ENCODE measurements at places on chromosomes 2 and 18.

DNA sequence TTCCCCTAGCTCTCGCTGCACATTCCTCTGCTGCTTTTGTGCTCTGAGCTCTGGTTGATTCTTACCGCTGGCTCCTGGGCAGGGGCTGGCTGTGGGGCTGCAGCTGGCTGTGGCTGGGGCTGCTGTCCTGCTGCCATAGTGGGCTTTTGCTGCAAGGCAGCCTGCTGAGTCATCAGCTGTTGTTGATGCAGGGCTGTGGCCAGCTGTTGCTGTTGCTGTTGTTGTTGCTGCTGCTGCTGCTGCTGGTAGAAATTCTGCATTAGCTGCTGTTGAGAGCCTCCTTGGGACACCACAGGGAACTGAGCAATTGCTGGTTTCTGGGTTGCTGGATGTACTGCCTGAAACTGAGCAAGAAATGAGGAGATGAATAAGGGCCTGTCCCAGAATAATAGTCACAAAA is 77.2 kb upstream of the NFU1 start:
- no peak for DNase-seq

- no peak for DNase-seq
These were observed 142.7 kb downstream of the CYP26B1 start for GRCh38 chr2:72004976-72005375.

- DNase-seq, result no peak
These were observed 88.1 kb downstream of the GULP1 start for GRCh38 chr2:188379748-188380147.

DNA sequence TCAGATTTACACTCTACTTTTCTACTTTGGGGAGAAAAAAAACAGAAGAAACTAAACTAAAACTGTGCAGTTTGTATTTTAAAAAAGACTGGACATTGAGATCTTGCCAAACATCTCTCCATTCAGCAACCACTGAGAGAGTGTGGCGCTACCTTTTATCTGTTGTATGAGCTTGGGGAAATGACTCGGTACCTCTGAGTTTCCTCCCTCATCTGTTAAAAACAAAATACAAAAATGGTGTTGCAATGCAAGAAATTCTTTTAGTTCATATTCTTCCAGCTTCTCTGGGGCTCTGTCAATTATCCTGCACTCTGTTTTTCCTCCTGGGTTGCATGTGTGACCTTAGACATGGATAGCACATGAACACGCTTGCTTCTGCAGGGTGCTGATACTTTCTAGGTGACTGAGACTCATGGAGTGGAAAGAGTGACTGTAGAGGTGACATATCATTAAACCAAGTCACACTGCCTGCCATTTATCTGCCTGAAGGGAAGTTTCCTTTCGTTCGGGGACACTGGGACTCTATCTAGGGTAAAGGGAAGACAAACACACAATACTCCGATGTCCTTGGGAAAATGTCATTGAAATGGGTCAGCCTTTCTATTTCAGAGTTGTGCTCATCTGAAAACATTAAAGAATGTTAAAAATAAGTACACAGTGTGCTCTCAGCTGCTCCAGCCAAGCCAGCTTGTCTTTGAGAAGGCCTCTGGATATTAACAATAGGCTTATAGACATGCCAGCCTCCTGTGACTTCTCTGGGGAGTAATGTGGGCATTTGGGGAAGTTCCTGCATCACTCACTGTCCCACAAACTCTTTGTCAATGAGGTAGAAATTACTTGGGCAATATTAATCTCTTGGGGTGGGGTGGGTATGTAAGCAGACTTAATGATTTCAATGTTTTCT is 91.4 kb downstream of the TRIB2 start:
- no peak for DNase-seq

DNA sequence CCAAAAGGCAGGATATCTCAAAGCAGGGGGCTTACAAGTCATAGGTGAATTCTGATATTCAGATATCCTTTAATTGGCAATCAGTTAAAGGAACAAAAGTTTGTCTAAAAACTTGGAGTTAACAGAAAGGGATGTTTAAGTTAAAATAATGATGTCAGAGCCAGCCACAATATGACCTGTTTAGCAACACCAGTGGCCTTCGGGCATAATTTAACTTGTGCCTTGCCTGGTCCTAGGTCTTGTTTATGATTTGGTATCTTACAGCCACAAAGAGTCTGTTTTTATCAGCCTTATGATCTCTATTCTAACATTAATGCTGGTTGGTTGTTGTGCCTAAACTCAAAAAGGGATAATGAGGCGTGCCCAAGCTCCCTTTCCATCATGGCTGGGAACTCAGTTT is 252.9 kb downstream of the RNF152 start:
- DNase-seq, result no peak

DNA sequence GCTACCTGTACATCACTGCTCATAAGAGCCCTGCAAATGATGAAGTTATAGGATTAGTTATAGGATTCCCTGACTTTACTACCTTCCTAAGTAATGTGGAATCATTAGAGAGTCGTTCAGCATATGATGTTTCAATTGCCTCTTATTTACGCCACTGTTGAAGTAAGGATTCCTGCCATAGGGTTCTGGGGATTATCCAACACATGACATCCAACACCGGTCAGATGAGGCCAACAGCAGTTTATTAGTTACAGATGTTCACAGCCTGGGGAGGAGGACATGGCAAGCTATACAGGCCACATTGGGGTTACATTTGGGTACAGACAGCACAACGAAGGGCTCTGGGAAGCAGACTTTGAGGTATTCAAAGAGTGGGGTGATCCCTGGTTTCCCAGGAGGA is 134.1 kb upstream of the MC4R start:
- no peak for DNase-seq

DNA sequence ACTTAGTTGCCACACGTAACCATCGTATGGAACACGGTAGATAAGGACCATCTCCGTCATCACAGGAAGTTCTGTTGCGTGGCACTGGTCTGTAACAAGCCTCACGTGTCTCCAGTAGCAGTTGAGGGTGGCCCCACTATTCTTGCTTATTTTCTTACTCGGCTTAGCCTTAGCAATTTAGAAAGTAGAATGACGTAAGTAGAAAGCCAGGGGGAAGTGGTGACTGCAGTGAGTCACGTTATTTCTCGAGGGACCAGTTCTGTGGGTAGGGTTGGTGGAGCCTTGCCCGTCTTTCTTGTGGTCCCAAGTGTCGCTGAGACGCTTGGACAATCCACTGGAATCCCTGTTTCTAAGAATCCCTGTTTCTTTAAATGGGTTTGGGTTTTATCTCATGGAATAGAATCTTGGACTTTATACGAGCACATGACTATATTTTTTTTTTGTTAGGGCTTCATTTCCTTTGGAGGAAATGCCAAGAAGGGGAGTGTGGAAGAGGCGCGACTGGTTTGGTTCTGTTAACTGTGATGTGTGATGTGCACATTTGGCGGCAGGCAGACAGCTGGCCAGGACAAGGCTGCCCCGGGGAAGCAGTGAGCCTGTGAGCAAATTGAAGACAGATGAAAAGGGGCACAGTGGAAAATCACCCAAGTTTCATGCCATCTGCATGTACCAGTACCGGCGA is 96.2 kb downstream of the CABLES1 start:
- DNase-seq, result peak; percentile 76

DNA sequence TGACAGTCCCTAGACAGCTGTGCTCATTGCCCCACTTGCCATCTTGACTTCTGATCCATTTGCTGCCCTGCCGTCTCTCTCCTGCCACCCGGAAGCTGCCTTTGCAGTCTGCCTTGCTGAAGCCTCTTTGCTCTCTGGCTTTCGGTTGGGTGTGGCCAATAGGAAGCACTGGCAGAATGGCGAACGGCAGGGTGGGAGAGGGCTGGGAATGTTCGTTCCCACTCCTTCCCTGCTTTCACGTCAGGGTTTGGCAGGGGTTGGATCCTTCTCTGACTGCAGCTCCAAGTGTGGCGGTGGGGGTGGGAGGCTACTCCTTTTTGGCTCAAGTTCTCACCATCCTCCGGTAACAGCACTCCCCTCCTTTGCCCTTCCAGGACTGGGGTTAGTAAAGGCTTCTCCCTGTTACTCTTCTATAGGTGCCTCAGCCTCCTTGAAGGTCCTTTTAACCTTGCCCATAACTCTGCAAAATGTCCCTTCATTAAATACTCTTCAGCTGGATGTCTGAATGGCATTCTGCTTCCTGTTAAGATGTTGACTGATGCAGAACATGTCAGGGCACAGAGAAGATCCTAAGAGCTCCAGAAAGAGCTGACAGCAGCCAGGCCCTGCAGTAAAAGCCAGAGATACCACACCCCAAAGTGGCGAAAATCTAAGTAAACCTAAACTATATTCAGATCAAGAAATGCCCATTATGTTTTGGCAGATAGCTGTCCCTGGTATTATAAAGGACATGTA is 299.7 kb downstream of the CDCA7 start:
- no peak for DNase-seq

GRCh38 chr2:867296-867695 is 83.4 kb upstream of the SNTG2 start:
- DNase-seq, result no peak

GRCh38 chr2:145407-145806 is 99.1 kb upstream of the FAM110C start:
- DNase-seq, result no peak

- no peak for DNase-seq
These were observed 936.2 kb downstream of the DSC3 start for GRCh38 chr18:30106356-30106755.

GRCh38 chr18:80225685-80226084 is 21.6 kb downstream of the PARD6G start:
- DNase-seq, result no peak

DNA sequence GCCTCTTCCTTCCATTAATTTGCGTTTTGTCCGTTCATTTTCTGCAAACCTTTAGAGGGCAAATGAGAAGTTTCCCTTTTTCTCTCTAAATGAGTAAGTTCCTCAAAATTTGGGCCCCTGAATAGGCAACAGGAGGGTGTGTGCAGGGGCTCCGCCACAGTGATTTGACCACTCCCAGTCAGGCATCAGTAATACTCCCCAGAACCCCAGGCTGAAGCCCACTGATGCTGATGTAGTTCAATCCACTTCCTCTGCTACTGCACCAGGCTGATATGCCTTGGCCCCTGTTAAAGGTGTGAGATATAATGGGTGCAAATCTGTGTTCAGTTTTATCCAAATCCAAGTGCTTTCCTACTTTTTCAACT is 1150.0 kb downstream of the RPIA start:
- DNase-seq, result no peak

- no peak for DNase-seq
These were observed 170.2 kb upstream of the RAB12 start for GRCh38 chr18:8439055-8439454.

DNA sequence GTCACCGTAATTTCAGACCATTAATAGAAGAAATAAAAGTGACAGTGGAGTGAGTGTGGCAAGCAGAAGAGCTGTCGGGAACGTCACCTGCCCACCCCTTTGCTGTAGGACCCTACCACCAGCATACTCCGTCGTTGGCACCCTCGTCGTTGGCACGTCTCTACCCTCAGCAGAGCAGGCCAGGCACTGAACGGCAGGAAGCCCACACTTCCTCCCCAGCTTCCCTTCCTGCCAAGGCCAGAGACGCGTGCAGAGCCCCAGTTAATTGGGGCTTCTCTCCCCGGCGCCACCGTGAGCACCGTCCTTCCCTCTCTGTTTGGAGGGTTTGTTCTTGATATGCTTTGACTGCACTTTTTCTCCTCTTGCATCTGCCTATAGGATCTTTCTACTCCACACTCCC is 27.0 kb upstream of the NFATC1 start:
- peak; percentile 29 for DNase-seq

DNA sequence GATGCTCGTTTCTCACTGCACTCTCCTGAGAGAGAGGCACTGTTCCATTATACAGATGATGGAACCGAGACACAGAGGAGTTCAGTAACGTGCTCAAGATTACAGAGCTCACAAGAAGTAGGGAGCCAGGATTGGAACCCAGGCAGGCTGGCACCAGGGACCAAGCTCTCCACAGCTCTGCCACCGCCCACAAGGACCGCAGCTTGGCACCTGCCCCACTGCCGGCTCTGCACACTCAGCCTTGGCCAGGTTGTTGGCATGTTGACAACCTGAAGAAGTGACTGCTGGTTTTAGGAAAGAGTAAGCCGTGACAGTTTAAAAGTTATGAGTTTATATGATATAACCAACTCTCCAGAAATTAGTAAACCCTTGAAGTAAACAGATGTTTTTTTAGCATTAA is 48.0 kb upstream of the ITM2C start:
- DNase-seq, result no peak

DNA sequence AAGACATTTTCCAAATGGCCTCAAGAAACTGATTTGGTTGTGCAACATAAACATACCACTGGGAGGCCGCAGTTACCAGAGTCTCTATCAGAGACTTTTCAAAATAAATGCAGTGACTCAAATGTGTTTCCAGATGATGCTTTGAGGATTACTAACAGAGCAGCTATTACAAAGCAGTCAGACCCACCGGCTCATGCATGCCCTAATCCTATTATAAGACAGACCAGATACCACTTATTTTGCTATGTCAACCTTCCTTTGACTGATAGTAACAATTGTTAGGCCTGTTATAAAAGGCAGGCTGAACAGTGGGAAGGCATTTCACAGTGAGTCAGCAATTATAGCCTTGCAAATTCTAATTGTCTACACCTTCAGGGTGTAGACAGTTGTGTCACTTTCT is 217.7 kb downstream of the LRRTM1 start:
- no peak for DNase-seq

- no peak for DNase-seq
These were observed 56.8 kb upstream of the TTN start for GRCh38 chr2:178863856-178864620.
